ENCODE measurements at places on chromosomes 7 and 10. TPM values are rescaled to one million over a fixed set of nuclear protein-coding genes. Genes with fewer than 3 reads are reported as not detected.

SDK1 gene
- 0.63 TPM for total RNA-seq

ZNF107 gene
- 4.5 TPM for total RNA-seq

MKI67 gene
- 72.8 TPM for total RNA-seq

SMO gene
- total RNA-seq = 10.9 TPM

HABP2 gene
- total RNA-seq = not detected

TAS2R5 gene
- total RNA-seq = 0.63 TPM

ACHE gene
- total RNA-seq = 0.10 TPM

CCDC7 gene
- total RNA-seq = 1.9 TPM

TUBAL3 gene
- 1.1 TPM for total RNA-seq

GJD4 gene
- not detected for total RNA-seq

CHRM2 gene
- not detected for total RNA-seq
